ENCODE measurements at places on chromosomes 3 and 15.

- no peak for DNase-seq
Observed at GRCh38 chr15:87689716-87690115, 566.8 kb downstream of the NTRK3 start.

GRCh38 chr15:59436774-59437141 lies 1.2 kb upstream of the FAM81A start:
- DNase-seq, result no peak

- no peak for DNase-seq
Observed at GRCh38 chr15:65619626-65620290, 2.0 kb upstream of the SLC24A1 start.

DNA sequence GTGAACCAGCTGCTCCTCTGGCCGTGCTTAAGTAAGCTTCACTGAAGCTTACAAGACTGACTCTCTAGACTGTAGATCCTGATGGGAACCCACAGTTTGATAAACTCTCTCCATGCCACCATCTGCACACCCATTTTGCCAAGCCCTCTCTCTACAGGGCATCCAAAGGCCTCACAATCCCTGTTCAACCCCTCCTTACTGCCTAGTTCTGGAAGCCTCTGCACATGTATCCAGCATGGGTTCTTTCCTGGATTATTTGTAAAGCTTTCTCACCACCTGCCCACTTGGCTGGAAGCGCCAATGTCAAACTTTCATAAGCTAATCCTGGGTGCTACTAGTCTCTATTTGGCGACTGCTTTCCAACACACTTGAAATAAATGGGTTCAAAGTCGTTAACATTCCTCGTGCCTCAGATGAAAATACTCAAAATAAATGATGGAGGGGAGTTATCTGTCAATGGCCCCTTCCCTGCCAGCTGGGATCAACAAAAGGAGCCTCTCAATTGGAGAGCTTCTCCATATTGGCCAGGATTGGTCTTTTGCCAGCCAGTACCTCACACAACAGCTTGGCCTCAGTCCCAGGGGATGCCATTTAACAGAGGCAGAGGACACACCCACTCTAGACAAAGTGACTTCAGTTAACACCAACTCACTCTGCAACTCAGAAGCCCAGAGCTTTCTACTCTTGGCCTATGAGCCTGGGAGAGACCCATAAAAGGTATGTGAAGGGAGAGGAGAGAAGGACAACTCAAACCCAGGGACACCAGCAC lies 48.1 kb downstream of the SH3BP5 start:
- DNase-seq, result peak; percentile 42

DNA sequence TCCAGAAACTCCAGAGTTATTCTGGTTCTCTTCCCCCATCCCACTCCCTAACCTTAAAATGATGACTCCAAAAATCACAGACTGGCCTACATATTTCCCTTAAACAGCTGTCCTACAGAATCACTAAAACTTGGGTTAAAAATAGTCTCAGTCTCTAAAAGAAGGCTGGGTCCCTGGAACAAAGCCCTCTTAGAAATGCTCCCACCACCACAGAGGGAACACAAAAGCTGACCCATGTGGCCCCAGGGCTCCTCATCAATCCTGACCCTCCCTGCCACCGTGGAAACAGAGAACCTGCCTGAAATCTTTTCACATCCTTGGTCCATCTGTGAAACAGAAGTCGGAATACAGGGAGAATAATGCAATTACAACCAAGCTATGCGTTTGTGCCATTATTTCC lies 55.7 kb upstream of the DCLK3 start:
- DNase-seq, result no peak

GRCh38 chr15:73051807-73052652 lies at the start of gene NEO1:
TSS of gene NEO1 (plus strand) at chr15:73052463. CDS start at chr15:73052676, 213 bp downstream.
- peak; percentile 32 for DNase-seq

GRCh38 chr3:172449466-172450149 lies 1.4 kb upstream of the GHSR start:
- DNase-seq, result no peak
